WERI-Rb-1 (cell line): ENCODE measurements at places on chromosomes 3 and 15.

DNA sequence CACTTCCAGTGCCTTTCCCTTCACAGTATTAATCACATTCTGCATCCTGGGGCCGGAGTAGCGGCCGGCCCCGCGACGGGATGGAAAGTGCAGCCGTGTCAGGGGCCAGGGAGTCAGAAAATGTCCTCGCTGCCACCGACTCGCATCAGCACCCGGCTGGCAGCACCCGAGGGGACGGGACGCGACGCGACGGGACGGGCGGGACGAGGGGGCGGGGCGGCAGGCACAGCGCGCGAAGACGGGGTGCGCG lies 353 bp downstream of the ATG3 start:
- no peak for DNase-seq

DNA sequence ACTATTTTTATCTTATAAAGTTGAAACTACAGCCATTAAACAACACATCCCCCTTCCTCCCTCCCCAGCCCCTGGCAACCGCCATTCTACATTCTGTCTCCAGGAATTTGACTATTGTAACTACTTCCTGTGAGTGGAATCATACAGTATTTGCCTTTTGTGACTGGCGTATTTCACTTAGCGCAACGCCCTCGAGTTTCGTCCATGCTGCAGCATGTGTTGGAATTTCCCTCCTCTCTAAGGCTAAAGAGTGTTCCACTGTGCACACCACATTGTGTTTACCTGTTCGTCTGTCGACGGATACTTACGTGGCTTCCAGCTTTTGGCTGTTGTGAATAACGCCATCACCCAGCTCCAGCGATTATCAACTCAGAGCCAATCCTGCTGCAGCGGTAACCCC lies 52.0 kb upstream of the DLG1 start:
- DNase-seq: no peak

GRCh38 chr3:171268677-171269076 lies 191.5 kb downstream of the TNIK start:
- no peak for DNase-seq

DNA sequence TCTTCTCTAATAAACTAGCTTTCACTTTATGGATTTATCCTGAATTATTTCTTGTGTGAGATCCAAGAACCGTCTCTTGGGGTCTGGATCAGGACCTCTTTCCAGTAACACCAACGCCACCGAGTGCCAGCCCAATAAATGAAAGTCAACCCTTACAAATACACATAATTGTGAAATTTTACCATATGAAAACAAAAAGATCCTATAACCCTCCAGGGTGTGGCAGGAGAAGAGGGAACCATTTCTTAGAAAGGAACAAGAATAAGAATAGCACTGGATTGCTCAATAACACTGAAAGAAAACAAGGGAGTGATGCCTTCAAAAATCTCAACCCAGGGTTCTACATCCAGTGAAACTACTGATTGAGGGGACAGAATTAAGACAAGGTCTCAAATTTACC lies 51.6 kb upstream of the ACKR4 start:
- no peak for DNase-seq

GRCh38 chr3:10936686-10937085 lies 55.9 kb upstream of the SLC6A1 start:
- peak; percentile 48 for DNase-seq

DNA sequence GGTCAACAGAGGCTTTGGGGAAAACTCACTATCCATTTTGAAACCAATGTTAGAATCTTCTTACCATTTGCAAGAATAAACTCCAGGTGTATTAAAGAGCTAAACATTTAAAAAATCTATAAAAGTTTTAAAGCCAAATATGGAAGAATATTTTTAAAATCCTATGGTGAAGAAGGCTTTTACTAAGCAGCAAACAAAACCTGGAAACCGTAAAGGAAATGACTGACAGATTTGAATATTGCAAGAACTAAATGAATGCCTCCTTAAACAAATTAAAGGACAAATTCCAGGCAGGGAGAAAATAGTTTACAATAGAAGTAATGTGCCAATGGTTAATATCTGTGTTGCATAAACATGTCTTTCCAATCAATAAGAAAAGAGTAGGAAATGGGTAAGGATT lies 68.1 kb downstream of the KLF15 start:
- no peak for DNase-seq

DNA sequence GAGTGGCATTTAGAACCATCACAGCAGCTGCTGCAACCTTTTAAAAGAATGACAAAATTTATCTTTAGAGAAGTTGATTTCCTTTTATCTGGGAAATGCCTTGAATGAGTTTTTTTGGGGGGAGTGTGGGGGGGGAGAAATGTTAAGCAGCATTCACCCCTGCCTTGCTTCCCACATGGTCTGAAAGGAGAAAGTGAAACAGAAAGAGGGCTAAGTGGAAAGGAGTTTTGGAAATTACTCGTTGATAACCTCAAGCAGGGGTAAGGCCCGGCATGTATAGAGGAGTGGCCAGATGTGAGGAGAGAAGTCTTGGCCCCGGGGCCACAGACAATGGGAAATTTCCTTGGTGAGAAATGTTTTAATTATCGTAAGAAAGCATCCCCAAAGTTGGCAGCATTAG lies 23.5 kb downstream of the B3GALNT1 start:
- no peak for DNase-seq
